H54 (cell line): ENCODE measurements at places on chromosomes 12 and 14.

DNA sequence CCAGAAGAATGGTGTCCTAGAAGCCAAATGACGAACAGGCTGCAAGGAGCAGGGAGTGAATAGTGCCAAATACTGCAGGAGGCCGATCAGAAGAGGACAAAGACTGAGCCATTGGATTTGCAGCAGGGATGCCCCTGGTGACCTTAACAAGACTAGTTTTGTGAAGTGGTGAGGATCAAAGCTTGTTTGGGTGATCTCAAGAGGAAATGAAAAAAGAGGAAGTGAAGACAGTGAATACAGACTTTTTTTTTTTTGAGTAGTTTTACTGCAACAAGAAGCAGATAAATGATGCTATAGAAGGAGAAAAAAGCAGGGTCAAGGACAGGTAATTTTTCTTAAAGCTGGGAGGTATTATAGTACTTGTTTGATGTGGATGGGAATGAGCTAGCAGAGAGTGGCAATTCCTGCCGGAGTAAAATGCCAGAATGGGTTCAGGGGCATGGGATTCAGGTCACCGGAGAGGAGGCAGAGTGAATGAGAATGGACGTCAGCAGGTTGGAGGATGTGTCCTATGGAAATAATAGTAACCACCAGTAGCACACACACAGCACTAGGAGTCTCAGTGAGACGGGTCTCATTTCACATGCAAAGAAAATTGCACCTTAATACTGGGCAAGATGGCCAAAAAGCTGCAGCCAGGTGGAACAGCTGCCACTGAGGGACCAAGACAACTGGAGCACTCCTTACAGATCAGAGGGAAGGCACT lies 345.8 kb upstream of the CCDC196 start:
- no peak for DNase-seq

DNA sequence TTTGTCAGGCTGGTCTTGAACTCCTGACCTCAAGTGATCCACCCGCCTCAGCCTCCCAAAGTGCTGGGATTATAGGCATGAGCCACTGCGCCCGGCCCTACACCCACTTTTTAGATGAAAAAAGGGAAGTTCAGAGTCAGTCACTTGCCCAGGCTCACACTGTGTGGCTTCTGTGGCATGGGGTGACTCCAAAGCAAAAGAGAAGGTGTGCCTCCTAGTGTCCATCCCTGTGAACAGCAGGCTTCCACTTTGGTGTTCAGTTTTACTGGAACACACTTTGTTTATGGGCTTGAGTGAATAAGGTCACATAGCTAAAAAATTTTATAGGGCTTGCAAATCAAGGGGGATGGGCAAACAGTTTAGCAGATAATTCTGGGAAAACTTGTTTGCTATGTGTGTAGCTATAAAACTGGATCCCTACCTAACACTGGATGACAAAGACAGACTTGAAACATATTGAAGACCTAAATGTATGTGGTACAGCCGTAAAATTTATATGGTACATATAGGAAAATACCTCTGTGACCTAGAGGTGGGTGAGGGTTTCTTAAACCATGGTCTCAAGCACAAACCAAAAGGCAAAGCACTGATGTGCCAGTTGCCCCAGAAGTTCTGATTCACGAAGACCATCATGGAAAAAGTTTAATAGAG lies 54.9 kb downstream of the EID3 start:
- DNase-seq: no peak

GRCh38 chr12:75641031-75641780 lies 129.8 kb upstream of the KRR1 start:
- peak; percentile 27 for DNase-seq

- no peak for DNase-seq
Observed at GRCh38 chr14:78758333-78758732, 588.2 kb downstream of the NRXN3 start.

DNA sequence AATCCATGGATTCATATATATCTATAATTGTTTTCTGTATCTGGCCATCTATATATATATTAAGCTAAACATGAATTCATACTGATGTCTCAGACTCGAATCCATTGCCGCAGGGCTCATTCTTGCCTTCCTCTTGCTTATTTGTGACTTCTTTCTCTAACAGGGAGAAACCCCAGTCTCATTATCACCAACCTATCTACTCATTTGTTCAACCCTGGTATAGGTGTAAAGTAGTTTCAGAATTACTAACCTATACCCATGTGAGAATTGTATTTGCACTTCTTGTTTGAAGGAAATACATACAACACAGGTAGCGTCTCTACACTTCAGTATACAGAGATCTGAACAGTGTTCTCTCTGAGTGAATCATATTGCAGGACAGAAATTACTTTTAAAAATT lies 77.7 kb downstream of the PTPN11 start:
- DNase-seq: no peak

DNA sequence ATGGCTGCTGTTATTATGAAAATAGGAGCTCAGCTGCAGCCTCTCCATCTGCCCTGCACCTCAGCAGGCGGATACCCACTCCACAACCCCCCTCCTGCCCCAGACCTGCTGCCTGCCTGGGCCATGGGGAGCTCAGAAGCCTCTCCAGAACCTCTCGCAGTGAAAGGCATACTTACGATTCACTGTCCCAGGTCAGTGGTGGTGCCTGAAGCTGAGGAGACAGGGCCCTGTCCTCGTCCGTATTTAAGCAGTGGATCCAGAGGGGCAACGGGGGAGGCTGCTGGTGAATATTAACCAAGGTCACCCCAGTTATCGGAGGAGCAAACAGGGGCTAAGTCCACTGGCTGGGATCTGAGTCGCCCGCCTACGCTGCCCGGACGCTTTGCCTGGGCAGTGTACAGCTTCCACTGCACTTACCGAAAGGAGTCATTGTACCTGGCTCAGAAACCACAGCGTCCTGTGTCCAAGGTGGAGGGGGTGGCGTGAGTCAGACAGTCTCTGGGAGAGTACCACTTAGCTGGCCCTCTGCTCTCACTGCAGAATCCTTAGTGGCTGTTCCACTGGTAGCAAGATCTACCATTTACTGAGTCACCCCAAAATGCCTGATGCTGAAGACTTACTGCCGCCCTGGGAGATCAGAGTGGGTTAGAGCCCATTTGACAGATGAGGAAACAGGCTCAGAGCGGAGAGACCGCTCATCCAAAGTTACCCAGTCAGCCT lies at the start of gene SERPINA1:
TSS of gene SERPINA1 (minus strand) at position 219 of the 720 bp plus-strand sequence. CDS start 5,365 bp downstream, outside the sequence.
- no peak for DNase-seq

- peak; percentile 90 for DNase-seq
Observed at GRCh38 chr12:49580572-49581535, 12.9 kb upstream of the MCRS1 start.

- DNase-seq: no peak
Observed at GRCh38 chr14:28599605-28600004, 167.0 kb upstream of the FOXG1 start.

GRCh38 chr12:52327830-52328500 lies 6.8 kb upstream of the KRT83 start:
- DNase-seq: no peak

DNA sequence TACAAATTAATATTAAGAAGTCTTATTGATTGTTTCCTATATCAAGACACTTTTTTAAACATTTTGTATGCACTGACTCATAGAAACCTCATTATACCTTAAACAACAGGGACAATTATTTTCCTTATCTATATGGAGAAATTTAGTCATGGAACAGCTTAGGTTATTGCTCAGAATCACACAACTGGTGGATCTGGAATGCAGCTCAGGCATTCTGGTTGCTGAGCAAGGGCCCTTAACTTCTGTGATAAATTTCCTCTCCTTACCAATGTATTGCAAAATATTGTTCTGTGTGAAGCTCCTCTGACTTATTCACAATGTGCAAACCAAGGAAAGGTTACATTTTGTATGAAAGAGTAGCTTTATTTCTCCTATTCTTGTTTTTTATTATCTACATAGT lies 817.8 kb downstream of the LRFN5 start:
- DNase-seq: no peak

- DNase-seq: peak; percentile 38
Observed at GRCh38 chr12:57416039-57416996, 14.5 kb downstream of the R3HDM2 start.

- no peak for DNase-seq
Observed at GRCh38 chr14:35534208-35534872, 376 bp downstream of the INSM2 start.

GRCh38 chr14:50829489-50830043 lies 1.4 kb downstream of the NIN start:
- DNase-seq: no peak

GRCh38 chr12:105935981-105936380 lies 202.8 kb downstream of the NUAK1 start:
- no peak for DNase-seq

GRCh38 chr12:119807380-119807779 lies 69.7 kb downstream of the CIT start:
- no peak for DNase-seq

- peak; percentile 12 for DNase-seq
Observed at GRCh38 chr12:18430425-18431048, 169.2 kb downstream of the PIK3C2G start.

DNA sequence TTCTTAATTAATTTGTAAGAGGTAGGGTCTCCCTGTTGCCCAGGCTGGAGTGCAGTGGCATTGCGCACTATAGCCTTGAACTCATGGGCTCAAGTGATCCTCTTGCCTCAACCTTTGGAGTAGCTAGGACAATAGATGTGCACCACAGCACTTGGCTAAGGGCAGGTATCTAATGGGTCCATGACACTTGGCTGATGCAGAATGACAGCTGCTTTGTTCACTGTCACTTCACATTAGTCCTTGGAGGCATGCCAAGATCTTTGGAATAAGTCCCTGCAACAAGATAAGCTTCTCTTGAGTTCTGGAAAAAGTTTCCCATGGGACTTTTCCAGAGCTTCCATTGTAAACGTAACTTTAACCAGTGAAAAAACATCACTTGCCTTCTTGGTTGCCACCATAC lies 23.4 kb downstream of the COQ6 start:
- no peak for DNase-seq

GRCh38 chr14:56374421-56374820 lies 205.2 kb upstream of the TMEM260 start:
- no peak for DNase-seq

GRCh38 chr12:6450091-6450868 lies 1.6 kb upstream of the TAPBPL start:
- DNase-seq: no peak

GRCh38 chr12:104769144-104769561 lies 188.9 kb downstream of the SLC41A2 start:
- no peak for DNase-seq

DNA sequence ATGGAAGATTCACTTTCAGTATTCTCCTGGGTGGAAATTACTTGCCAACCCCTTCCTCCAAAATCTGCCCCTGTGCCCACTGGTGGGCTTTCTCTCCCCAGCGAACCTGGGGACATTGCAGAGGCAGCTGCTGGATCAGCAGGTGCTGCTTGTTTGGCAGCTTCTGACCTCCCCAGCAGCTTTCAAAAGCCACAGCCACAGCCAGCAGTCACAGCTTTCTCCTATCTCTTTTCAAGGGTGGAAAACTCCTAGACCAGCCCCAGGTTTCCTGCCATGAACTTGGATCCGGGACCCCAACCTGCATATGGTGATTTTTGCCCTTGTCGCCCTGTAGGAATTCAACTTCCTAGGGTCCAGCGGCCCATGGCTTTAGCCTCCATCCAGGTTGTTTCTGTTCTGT lies 330.8 kb downstream of the ADAMTS20 start:
- no peak for DNase-seq

DNA sequence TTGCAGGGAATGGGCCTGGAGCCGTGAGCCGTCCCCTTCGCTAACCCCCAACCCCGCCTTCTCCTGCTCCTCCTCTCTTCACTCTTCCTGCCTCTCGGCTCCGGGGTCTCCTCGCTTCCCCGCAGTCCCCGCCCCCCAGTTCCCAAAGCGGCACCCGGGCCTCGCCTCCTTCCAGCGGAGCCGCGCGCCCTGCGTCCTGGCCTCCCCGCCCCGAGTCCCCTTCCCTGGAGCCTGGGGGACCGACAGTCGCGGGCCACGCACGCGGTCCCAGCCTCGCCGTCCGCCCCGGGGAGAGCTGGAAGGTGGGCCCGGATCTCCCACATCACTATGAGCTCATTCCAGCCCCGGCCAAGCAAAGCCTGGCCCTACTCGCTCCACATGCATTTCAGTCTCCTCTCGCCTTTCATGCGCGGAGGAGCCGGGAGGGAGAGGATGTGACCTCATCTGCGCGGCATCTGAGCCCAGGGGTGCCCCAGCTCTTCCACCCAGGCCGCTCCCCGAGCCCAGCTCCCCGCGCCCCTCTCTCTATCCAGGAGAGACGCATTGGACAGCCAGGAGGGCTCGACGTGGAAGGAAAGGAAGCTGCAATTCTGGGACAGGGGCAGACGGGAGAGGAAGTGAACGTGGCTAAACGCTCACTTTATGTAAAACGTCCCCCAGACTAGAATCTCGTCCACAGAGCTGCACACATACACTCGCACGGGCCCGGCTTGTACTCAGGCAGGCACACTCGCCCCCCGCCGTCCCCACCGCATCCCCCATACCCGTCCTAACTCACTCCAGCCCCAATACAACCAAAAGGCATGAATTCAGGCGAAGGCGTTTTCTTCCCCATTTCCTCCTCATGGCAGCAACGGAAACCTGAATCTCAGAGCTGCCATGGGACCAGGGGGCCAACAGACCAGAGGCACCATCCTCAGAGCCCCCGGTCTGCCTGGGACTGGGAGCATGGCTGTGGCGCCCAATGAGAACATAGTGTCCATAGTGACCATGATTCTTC lies 108.7 kb upstream of the CCND2 start:
- peak; percentile 26 for DNase-seq

DNA sequence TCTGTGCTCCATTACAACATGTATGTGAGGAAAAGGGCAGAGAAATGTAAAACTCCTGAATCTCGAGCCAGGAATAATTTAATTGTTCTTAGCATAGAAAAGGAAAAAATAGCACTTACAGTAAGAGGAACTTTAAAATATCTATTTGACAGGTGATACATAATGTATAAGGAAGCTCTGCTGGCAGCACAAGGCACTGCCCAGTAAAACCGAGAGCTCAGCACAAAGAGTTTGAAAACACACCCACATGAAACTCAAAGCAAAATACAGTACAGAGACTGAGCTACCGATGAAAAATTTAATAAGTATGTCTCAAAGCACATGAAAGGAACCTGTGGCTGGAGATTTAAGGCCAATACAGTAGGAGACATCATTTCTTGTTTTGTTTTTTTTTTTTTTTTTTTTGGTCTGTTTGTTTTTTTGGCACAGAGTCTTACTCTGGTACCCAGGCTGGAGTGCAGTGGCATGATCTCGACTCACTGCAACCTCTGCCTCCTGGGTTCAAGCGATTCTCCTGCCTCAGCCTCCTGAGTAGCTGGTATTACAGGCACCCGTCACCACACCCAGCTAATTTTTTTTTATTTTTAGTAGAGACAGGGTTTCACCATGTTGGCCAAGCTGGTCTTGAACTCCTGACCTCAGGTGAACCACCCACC lies 19.2 kb downstream of the CLIP1 start:
- no peak for DNase-seq

DNA sequence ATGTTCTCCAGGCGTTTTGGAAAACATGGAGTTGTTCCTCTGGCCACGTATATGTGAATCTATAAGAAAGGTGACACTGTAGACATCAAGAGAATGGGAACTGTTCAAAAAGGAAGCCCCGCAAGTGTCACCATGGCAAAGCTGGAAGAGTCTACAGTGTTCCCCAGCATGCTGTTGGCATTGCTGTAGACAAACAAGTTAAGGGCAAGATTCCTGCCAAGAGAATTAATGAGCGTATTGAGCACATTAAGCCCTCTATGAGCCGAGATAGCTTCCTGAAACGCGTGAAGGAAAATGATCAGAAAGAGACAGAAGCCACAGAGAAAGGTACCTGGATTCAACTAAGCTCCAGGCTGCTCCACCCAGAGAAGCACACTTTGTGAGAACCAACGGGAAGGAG lies 92.5 kb upstream of the EIF5 start:
- no peak for DNase-seq
